ENCODE measurements at places on chromosomes 16 and 17.
A peak's percentile ranks its signal among the peaks of the same experiment; 100 is the strongest.

DNA sequence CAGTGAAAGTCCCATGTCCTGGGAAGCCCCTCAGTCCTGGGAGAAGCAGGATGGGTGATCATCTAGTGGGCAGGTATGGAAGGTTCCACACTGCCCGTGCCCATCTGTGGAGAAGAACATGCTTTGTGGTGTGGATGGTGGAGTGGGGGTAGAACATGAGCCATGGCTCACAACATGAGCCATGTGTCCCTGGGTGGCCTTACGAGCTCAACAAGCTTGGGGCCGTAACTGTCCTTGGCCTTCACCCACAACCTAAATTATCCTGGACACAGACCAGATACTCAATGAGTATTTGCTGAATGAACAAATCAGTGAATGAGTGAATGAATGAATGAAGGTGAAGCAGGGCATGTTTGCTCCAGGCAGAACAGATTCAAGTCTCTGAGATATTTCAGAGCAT is 13.5 kb downstream of the SOX8 start:
- DNase-seq: peak; percentile 53

DNA sequence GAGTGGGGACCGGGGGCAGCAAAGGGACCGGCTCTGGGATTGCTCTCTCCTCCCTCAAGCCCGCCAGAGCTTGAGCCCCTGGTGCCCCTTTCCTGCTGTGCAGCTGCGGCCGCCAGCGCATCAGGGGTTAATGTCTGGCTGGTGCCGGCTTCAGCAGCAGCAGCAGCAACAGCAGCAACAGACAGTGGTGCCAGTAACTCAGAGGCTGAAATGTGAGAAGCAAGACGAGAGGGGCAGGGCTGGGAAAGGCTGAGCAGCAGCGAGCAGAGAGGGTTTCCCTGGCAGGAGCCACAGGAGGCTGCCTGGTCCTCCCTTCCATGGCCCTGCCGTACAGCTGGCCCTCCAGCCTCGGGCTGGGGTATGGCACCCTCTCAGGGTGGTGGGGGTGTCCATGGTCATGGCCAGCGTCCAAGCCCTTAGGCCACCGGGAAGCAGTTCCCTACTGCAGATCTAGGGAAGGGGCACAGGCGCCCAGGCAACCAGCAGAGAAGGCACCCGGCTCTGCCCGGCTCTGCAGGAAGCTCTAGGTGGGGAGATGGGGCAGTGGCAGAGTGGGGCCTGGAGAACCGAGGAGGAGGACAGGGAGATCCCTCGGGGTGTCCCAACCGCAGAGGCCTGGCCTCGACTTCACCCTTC is 21.1 kb upstream of the TFAP4 start:
- DNase-seq: peak; percentile 35

DNA sequence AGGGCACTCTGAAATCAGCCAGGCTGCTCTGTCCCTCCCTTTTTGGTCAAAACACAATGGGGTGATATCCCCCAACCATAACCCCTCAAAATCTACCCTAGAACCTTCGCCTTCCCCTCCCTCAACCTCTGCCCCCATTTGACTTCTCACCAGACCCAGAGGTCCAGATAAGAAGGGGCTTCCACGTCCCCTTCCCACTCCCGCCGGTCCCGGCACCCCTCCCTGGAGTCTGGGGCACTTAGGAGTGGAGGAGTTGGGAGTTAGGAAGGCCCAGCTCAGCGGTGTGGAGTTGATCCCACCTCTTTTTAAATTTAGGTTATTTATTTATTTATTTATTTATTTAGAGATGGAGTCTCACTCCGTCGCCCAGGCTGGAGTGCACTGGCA is 619 bp upstream of the TMEM92 start:
- DNase-seq: no peak

DNA sequence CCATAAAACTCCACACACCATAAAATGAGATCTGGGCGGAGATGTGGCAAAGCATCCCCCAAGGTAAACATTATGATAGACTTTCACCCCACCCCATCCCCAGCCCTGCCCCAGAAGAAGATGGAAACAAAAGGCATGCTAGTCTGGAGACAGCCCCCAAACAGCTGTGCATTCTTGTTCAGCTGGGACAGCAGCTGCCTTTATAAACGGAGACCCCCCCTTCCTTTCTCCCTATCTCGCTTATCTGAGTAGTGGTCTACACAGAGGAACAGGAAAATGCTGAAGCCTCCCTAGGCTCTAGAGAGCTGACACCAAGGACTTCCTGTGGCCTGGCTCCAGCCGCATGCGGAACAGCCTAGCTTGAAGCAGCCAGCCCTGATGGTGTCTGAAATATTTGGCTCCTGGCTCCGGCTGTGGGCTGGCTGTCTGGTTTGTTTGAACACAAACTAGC is 190.3 kb upstream of the ANKFN1 start:
- no peak for DNase-seq

DNA sequence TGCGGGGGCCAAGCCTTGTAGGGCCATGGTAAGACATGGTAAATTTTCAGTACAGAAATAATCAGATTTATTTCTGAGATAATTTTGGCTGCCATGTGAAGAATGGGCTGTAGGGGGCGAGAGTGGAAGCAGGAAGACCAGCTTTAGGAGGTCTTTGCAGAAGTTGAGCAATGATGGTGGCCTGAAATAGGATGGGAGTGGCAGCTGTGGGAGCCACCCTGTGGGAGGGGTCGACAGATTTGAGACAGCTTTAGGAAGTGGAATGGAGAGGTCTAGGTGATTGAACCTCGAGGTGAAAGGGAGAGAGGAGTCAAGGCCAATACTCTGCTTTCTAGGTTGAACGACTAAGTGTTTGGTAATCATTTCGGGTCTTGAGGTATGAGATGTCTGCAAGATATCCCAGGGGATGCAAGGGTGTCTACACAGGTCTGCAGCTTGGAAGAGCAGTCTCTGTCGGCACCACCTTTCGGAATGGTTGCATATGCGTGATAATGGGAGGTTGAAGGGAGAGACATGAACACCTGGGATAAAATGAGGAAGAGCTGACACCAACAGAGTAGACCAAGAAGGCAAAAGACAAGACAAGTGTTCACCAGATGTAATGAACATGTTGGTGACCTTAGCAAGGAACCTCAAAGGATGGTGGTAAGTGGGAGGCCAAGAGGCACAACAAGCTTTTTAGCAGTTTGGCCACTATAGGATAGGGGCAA is 4.2 kb upstream of the ATXN7L3 start:
- DNase-seq: no peak

DNA sequence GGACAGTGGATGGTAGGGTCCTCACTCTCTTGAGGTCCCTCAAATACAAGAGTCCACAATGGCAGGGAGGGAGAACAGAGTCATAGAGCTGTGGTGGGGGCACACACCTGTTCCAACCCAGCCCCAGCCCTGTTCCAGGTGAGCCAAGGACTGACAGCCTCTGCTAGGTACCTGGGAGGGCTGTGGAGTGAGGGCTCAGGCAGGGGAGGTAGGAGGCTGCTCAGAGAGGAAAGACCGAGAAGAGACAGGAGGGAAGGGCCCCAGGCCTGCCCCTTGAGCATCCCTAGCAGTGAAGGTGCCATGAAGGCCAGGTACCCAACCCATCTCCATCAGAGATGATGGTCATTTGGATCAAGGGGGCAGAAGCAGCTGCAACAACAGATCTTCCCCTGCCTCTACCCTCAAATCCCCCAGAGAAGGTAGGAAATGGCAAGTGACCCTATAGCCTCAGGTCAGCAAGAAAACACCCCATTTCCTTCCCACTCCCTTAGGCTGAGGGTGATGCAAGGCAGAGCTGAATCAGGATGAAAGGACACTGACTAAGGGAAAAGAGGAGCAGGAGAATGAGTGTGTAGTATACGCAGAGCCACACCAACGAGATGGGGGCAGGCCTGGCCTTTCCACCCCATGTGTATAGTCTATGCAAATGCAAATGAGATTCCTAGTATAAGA is 28.6 kb downstream of the CD300LG start:
- DNase-seq: peak; percentile 13

DNA sequence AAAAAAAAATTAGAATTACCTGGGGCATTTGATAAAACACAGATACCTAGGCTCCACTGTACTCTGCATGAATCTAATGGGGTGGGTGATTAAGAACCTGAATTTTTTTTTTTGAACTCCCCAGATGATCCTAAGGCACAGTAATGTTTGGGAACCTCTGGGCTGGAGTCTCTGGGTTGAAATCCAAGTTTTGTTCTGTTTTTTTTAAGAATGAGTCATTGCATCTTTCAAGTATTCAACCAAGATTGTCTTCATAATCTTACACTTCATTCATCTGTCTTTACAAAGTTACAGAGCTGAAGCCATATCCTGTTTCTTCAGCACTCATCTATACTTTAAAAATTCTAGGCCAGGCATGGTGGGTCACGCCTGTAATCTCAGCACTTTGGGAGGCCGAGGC is 52.6 kb downstream of the PIGL start:
- DNase-seq: no peak

GRCh38 chr16:14499110-14499509 is 130.9 kb downstream of the PARN start:
- DNase-seq: no peak

DNA sequence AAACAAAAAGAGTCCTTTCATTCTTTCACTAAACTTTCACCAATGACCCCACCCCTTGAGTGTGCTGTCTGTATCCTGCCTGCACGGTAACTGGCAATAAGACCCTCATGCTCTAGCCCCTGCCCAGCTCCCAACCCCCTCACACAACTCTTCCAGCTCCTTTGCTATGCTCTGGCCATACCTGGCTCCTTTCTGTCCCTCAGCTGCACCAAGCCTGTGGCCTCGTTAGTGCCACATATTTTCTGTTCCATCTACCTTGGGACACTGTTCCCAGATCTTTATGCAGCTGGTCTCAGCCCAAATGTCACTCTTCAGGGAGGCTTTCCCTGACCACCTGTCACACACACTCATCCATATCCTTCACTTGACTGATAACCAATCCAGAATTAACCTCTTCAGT is 47.3 kb downstream of the C16orf82 start:
- no peak for DNase-seq

DNA sequence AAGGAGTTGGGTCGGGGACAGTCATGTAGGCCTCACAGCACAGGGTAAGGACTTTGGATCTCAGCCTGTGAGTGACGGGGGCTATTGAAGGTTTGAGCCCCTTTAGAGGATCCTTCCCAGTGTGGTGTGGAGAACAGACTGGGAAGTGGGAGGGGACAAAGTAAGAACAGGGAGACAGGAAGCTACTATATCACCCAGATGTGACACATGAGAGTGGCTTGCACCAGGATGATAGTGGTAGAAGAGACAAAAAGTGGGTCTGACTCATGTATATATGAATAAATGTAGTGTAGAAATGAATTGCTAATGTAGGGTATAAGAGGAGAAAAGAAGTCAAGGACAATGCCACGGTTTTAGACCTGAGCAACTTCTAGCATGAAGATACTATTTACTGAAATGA is 4.5 kb downstream of the NUP93 start:
- no peak for DNase-seq

GRCh38 chr16:10335681-10336080 is 50.2 kb upstream of the ATF7IP2 start:
- no peak for DNase-seq

- DNase-seq: peak; percentile 9
These were observed 1.4 kb downstream of the YPEL2 start for GRCh38 chr17:59332749-59333377.

- no peak for DNase-seq
These were observed 2.3 kb downstream of the NTN1 start for GRCh38 chr17:9023392-9024218.

DNA sequence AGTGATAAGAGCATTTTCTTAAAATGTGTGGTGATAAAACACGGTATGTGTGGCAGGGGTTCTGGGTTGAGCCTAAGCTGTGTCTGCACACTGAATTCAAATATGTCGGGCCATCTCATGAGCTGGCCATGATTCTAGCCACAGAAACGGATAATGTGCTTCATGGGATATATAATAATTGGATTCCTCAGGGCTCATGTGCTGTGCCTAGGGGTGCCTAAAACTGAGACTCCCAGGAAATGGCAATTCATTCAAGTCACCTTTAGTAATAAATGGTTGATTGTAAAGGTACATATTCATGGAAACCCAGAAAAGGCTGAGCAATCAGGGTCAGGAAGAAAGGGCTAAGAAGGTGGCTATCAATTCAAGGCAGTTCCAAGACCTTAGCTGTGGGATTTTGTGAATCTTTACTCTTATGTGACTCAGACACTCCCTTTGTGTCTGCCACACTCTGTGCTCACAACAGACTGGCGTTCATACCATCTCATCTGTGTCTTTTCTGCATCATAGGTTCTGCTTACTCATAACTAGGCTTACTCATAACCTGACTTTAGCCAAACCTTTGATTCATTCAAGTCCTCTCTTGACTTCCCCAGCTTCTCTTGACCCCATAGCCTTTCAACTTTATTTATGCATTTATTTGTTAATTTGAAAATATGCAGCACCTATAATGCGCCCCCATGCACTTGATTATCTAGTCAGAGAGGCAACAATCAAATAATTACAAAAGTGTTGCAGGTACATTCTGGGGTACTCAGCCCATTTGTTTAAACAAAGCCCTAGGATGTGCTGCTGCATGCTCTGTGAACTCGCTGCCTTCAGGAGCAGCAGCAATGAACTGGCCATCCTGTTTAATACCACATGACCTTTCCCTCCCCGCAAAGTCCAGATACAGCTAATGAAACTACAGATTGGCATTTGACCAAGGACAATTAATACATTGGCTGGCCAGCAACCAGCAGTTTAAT is 28.4 kb upstream of the MED13 start:
- DNase-seq: peak; percentile 96

DNA sequence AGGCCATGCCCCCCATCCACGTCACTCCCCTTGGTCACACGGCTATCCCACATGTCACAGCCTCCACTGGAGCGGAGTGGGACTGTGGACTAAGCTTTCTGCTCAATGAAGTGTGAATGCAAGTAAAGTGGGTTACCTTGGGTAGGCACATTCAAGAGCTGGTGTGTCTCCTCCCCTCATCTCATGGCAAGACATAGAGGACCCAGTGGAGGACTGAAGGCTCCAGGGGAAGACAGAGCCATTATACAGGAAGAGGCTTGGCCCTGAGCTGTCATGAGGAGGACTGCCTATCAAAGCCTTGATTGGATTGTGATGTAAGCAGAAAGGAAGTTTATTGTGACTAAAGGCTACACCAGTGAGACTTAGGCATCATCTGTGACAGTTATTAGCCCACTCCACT is 129.2 kb upstream of the CCL2 start:
- no peak for DNase-seq

DNA sequence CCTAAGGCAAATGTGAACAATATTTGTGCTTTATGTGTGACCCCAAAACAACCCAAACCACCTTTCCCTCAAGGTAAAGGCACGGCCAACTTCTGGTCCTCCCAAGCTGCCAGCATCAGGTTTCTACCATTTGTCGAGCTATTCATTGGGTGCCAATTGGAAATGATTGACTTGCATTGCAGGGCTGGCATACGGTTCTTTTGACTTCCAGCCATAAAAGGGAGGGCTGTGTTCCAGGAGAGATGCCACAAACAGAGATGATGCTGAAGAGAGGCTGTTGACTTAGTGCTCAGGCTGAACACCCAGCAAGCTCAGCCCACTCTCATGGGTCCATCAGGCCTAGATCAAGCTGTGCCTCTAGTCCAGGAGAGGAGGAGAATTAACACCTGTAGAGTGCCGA is 252.4 kb downstream of the GRIN2A start:
- no peak for DNase-seq

Measured in mammary epithelial cell (primary cell).